T-helper 1 cell (primary cell): ENCODE measurements at places on chromosomes 3 and 15.

DNA sequence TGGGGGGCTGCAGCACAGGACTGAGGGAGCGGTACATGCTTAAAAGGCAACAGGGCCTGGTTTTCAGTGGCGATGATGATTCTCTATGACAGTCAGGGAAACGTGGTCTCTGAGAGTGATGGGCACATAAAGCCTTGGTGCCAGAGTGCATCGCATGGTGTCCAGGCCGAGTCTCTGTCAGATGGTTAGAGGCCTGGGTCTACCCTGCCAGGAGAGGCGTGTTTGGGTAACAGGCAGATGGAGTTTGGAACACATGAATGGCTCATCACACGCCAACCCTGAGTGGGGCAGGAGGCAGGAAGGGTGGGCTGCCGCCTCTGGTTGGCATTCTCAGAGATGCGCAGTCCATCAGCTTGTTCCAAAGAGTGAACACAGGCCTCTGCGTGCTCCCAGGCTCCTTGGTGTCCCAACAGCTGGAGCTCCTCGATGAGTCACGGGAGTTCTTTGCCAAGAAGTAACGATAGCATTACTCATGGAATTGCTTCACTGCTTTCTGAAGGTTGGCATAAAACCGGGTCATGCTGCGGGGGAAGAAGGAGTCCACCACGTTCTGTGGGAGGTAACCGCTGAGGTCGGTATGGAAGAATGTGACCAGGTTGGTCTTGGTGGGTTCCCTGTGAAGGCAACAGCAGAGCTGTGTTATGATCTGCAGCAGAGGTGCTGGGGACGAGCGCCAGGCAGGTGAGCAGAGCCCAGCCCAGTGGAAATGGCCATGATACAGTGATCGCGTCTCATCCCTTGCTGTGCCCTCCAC lies 11.0 kb downstream of the STARD5 start:
- no peak for DNase-seq

DNA sequence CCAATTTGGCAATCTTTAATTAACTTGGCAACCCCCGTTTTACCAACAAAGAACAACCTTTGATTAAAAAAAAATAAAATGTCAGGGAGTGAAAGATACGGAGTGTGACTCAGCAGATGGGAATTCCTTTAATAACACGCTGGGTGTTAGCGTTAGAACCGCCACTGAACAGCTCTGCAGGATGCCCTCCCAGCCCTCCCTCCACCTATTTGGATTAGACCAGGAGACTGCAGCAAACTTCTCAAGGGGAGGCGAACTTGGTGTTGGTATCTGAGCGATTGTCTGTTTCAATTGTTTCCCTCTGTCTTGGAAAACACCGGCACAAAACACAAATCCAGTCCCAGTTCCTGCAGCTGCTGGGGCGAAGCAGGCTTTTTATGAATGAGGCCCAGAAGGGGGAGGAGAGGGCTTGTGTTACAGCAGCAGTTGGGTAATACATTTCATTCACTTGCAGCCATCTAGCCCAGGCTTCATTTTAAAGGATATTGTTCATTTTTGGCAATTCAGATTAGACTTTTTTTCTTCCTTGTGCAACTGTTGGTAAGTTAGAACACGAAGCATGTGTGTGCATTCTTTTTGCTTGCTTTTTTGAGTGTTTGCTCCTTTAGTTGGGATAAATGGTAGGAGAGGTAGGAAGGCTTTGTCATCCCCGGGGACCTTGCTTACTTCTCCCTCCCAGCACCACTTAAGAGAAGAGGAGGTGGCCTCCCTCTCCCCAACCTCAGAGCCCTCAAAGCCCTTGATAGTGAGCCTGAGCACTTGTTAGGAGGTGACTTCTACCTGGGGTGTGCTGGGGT lies 152.3 kb downstream of the IGF1R start:
- DNase-seq: no peak

DNA sequence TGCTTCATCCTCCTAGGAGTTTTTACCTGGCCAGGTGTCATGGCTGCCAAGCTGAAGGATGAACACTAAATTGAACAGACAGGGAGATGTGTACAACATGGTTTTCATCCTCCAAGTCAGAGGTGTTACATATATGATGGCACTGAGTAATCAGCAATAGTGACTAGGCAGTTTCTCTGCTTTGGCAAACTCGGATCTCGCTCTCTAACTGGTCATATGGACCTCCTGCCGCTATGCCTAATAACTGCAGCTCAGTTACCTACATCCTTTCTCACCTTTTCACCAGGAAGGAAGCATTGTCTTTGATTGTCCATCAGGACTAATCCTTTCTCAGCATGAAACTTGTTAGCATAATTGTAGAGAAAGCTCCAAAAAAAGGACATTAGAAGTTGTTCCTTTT lies 175.9 kb upstream of the PLSCR5 start:
- no peak for DNase-seq

DNA sequence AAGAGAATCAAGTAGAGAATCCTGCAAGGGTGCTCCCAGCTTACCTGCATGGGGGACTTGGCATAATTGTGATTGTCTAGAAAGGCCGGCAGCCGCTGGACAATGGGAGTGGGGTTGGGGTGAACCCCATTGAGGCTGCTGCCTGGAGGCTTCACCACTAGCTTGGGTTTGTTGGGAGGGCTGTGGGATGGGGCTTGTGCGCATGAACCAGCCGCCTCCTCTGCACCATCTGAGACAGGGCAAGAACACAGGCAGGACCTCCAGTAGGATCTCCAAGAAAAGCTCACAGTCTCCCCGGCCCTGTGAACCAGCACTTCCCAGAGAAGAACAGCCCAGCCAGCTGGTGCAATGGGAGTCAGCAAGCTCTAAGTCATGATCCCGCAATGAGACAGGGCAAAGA lies 39.8 kb downstream of the SEMA3G start:
- no peak for DNase-seq

- DNase-seq: no peak
Observed at GRCh38 chr3:13715167-13715954, 164.5 kb downstream of the WNT7A start.

- no peak for DNase-seq
Observed at GRCh38 chr3:126109146-126109879, 25.4 kb upstream of the SLC41A3 start.

- no peak for DNase-seq
Observed at GRCh38 chr3:46719044-46719565, 1.4 kb upstream of the PRSS50 start.

GRCh38 chr15:81373775-81374395 lies at the start of gene TMC3:
TSS of gene TMC3 (minus strand) at chr15:81374213. CDS start at chr15:81374077, 136 bp downstream.
- DNase-seq: no peak

DNA sequence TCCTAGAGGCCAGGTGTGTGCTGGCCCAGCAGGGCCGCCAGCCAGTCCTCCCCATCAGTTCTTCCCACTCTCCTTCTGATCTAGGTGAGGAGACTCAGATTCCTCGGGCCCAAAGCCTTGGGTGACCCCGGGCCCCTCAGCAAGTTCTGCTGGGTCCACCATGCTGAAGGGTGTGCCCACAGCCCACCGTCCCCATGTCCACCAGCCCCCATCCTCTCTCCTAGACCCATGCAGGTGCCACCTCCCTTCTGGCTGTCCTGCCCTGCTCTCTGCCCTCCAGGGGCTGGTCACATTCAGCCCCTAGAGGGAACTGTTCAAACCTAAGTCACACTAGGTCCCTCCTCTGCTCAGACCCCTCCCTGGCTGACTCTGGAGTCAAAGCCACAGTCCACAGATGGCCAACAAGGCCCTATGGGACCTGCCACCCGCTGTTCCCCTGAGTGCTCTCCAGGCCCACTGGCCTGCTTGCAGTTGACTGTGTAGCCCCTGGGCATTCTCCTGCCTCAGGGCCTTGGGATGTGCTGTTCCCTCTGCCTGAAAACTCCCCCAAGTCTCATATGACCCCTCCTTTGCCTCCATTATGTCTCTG lies 878 bp upstream of the TLR9 start:
- no peak for DNase-seq

- no peak for DNase-seq
Observed at GRCh38 chr3:149010504-149010951, 19.2 kb downstream of the GYG1 start.

- no peak for DNase-seq
Observed at GRCh38 chr3:123499322-123499721, 50.4 kb upstream of the ADCY5 start.

DNA sequence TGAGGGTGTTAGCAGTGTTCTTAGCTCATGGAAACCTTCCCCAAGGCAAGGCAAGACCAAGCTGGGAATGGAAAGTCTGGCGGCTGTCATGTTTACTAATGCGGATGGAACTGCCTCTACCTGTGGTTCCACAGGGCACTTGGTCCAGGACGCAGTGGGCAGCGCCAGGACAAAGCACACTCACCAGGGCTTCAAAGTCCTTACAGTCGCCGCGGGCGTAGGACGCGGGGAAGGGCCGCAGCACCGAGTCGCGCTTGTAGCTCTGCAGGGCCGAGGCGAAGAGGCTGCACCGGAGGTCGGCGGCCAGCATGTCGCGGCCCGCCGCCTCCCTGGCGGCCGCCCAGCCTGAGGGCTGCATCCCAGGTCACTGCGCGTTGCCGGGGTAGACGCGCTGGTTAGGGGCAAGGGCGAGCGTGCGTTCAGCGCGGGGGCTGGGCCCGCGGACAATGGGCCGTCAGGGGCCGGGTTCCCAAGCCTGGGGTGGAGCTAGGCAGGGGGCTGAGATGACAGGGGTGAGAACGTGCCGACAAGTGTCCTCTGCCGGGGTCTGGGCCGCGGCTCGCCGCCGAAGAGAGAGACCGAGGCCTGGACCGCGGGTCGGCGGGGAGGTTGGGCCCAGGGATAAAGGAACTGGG lies 497 bp downstream of the PARP16 start:
- no peak for DNase-seq

DNA sequence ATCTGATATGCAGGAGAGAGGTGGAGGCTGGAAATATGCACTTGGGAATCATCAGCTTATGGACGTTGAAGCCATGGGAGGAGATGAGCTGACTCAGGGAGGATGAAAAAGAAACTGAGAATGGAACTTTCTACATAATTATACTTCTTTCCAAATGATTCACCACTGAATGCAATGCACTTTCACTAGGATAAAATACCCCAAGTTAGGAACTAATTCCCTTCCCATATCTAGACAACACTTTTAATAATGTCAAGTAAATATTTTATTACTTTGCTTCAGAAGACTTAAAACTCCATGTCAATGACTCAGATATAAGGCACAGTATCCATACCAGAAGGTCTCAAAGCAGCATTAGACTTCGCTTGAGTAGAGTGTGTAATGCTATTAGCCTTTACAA lies 24.2 kb downstream of the NPTN start:
- no peak for DNase-seq

DNA sequence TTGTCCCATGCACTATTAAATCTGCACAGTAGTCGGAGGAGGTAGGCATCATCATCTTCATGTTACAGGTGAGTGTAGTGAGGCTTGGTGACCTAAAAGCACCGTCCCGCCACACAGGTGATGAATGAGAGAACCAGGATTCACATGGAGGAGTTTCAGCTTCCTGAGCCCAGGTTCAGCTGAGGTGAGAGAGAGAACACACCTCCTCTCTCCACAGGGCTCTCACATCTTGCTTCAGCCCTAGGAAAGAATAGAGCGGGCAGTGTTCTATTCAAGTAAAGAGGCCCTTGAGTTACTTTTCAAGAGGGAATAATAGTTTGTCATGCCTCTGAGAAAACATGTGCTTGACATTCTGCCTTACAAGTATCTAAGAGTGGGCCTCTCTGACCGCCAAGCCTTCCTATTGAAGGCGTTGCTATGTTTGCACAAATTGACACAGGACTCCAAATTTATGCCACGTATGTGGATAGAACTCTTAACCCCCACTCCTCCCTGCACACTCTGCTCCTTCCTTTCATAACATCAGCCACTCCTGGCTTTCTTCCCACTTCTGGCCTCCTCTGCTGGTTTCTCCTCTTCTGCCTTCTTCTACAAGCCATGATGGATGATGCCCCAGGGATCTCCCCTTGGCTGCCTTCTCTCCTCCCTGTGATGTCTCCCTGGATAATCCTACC lies 138.3 kb upstream of the ABHD17C start:
- no peak for DNase-seq

DNA sequence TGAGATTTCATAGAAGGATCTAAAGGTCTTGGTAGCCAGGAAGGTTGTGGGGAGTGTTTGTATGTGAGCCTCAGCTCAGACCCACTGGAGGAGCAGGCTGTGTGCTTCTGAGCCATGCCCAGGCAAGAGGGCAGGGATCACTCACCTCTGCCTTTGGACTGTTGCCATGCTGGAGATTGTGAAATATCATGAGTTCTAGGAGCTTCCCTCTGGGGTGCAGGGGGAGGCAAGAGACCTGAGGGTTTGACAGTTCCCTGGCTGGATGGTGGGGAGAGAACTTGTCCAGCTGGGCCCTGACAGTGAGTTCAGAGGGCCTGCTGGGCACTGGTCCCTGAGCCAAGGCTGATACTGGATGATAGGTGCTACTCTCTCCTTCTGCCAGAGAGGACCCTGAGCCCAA lies 6.0 kb downstream of the SLC6A1 start:
- no peak for DNase-seq

DNA sequence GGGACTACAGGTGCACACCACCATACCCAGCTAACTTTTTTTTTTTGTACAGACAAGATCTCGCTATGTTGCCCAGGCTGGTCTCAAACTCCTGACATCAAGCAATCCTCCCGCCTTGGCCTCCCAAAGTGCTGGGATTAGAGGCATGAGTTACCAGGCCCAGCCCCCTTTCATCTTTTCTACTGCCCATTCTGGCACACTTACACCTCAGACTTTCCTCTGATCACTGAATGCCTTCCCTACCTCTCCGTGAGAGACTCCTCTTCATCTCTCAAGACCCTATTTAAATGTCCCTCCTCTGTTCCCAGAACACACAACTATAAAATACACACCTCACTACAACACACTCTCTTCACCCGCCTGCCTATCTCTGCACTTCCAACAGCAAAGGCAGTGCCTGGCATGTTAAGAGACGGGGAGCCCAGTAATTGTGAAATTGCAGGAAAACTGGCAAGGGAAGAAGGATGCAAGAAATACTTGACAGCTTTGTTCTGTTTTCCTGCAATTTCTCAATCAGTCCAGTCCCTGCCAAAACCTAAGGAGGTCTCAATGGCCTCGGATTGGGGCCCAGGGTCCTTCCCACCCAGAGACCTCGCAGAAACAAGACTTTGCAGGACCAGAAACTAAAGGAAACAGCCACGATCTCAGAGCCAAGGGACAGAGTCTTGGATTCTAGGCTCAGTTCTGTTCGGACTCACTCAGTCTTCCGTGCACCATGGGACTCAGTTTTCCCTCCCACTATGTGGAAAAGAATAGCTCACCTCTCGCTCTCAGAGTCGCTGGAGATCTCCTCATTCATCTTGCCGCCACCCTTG lies 849 bp downstream of the RRP9 start:
- no peak for DNase-seq

DNA sequence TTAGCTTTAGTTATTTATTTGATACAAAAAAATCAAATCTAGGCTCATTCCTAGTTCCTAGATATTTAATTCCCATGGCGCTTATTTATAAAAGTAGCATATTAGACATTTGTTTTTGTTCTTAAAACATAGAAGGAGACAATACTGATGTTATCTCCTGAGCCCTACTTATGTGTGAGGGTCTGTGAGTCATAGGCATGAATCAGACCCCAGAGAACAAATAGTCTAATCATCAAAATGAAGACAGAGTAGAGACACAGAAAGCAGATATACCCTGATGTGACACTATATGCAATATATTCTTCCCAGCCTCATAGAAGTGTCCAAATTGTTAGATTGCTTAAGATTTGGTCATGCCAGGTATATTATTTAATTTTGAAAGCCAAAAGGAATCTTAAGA lies 44.9 kb downstream of the PEX5L start:
- no peak for DNase-seq

- no peak for DNase-seq
Observed at GRCh38 chr3:14283813-14284438, 105.3 kb downstream of the LSM3 start.

GRCh38 chr3:12522721-12523120 lies 22.6 kb downstream of the MKRN2OS start:
- DNase-seq: no peak
